ENCODE measurements at places on chromosomes 13 and 19.

DNA sequence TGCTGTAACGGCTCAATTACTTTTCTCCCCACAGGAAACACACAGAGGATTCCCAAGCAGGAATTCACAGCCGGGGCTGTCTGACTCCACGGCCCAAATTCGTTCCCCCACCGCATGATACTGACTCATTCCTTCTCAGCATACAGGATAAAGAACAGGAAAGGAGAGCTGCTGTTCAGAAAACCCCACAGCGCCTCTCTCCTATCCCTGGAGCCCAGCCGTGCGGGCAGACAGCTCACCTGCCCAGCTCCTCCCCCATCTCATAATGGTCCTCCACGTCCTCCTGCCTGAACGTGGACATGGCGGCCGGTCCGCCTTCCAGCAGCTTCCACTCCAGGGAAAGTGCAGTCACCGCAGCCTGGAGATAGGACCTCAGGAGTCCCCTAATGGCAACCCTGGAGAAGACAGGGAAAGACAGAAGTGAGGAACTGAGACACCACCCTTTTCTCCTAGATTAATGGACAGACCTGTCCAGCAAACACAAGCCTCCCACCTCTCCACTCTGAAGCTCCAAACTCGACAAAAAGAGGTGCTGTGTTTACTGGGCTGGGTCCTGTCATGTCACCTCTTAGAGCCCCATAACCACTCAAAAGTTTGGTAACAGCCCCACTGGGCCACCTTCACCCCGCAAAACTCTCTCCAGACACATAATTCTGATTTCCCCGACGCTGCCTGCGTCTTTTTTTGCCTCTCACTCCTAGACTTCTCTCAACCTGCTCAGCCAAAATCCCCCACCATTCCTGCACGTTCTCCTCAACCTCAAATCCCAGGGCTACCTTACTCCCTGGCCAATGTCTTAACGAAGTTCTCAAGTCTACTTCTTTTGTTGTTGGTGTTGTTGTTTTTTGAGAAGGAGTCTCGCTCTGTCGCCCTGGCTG is 1.2 kb downstream of the DAPK3 start:
- no peak for DNase-seq

- DNase-seq, result no peak
Measured at GRCh38 chr13:30721936-30722335, 13.4 kb upstream of the ALOX5AP start.

DNA sequence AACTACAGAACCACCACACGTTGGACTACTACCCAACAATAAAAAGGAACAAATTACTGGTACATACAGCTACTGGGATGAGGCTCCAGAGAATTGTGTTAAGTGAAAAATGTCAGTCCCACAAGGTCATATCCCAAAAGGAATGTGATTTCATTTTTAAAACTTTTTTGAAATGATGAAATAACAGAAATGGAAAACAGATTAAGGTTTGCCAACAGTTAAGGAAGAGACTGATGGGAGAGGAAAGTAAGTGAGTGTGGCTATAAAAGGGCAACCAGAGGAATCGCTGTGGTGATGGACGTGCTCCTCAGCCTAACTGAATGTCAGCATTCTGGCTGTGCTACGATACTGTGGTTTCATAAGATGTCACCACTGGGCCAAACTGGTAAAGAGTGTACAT is 512.8 kb downstream of the UQCRFS1 start:
- no peak for DNase-seq

- no peak for DNase-seq
Measured at GRCh38 chr19:887072-887471, 5.9 kb downstream of the MED16 start.

DNA sequence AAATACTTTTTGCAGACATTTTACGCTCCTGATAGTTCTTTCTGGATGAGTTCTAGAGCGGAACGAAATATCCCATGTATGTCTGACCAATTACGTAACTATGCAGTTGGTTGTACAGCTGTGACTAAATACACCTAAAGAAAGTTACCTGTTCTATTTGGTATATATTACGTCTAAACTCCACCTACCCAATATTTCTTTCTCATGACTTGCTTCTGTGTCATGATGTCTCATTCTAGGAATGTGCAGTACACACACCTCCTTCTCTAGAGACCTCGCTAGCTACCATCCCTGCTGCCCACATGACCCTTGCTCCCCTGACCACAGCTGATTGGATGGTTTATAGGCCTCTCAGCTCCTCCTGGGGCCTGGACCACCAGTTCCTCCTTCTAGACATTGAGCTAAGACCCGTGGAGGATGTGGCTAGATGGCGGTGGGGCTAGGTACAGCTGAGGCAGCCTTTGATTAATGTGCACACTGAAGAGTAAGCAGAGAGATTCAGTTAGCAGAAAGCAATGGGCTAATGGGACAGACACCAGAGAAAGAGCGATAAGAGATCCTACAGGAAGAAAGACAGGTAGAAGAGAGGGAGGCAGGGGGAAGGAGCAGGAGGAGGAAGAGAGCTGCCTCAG is 422.1 kb downstream of the COG6 start:
- no peak for DNase-seq

GRCh38 chr13:106521095-106521799 is 14.2 kb downstream of the EFNB2 start:
- DNase-seq, result no peak

- no peak for DNase-seq
Measured at GRCh38 chr13:112143046-112143752, 76.2 kb downstream of the SOX1 start.

DNA sequence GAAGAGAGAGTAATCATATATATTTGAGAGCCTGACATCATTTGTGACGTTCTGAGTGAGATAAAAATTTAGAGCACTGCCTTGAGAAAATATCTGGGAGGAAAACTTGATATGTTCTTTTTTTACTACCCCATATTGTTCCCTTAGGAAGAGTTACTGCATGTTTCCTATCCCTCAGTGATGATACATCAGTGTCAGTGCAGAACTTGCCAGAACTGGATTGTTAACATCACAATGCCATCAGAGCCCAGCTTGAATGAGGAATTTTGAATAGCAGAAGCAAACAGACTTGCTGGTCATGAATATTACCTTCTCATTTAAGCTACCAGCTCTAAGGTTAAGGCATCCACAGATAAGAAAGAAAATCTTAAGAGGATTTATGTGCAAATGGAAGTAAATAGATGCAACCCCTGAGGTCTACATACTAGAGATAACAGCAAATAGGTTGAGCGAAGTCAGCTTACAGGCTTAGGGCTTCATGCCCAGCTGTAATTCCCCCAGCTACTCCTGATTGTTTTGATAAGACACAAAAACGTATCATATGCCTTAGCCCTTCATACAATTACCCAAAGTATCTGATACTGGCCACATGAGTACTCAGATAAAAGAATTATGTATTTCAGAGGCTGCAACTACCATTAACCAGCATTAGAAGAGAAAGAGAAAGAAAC is 313.7 kb upstream of the ATXN8OS start:
- no peak for DNase-seq

GRCh38 chr13:66657165-66657881 is 572.8 kb downstream of the PCDH9 start:
- DNase-seq, result no peak

DNA sequence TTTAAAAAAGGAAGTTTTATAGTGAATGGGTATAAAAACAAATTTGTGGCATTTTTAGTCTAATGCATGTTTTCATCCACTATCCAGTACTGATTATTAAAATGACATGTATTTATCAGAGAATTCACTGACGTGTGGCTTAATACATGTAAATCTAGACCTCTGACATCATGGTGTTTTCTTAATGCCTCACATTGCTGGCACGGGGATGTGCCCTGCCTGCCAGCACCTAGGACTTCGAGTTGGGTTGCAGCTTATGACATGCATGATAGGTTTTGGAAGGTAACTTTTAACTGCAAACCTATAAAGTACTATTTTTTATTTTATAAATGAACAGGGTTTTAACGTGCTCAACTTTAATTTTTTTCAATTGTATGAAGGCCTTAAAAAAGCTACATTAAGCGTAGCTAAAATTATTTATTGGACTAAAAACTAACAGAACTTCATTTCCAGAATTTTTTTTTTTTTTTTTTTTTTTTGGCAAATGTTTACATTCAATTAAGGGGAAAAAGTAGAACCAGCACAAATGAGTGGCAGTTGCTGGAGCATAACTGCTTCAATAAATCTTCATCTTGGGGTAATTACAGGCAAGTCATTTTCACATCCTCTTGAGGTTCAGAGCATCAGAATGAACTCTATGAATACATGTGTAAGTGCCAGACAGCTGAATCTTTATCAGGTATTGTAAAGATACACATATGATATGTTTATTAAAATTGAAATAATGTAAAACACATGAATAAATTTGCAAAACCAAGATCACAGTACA is 16.3 kb downstream of the METTL21C start:
- no peak for DNase-seq

GRCh38 chr19:46866407-46867136 is 5.8 kb downstream of the ARHGAP35 start:
- no peak for DNase-seq

- DNase-seq, result no peak
Measured at GRCh38 chr19:2055931-2056836, 5.1 kb upstream of the MKNK2 start.

DNA sequence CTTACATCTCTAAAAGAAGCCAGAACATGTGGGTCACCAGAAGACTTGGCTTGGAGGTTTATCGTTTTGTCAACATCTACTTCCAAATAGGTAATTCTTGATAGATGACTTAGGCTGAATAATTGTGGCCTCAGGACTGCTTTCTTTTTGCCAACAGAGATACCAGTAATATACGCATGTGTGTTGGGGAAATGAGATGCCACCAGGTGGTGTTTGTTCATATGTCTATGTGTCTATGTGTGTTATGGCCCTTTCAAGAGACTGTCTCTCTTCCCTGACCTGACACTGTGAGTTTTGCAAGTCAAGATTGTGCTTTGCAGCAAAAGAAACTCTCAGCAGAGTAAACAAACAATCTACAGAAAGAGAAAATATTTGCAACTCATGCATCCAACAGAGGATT is 31.6 kb upstream of the METTL21C start:
- DNase-seq, result no peak

GRCh38 chr13:99196466-99197116 is 4.1 kb upstream of the UBAC2 start:
- no peak for DNase-seq

DNA sequence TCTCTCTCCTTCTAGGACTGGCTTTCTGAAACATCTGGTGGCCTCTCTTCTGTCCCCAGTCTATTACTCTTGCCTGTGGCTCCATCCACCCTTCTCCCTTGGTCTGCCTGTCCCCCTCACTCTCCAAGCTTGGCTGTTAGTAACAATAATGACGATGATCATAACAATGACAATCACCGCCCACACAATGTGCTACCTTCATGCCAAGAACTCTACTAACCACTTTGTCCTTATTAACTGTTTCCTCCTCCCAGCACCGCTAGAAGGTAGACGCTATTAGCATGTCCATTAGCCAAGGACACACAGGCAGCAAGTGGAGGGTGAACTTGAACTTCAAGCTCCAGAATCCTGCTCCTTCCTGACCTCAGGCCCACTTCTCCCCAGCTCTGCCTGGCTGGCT is 2.7 kb downstream of the GYS1 start:
- DNase-seq, result no peak

- DNase-seq, result no peak
Measured at GRCh38 chr19:49887665-49888509, 8.8 kb downstream of the IL4I1 start.

DNA sequence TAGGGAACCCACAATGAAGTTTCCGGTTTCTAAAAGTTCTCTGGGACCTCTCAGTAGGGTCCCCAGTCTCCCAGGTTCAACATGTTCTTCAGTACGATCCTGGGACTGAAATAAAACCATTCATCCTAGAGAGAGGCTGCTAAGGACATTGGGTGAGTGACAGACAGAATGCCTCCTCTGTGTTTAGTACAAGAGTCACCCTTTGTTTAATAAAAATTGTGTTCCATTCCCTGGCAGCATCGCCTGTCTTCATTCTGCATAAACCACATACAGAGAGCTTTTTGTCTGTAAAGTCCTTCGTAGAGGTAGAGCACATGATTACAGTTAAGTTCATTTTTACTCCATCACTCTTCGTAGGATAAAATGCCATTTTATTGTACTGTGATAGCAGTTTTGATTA is 95.3 kb upstream of the GPR12 start:
- no peak for DNase-seq

GRCh38 chr13:24042710-24043440 is 117.6 kb upstream of the SPATA13 start:
- DNase-seq, result no peak

GRCh38 chr19:8141726-8142512 is 7.5 kb downstream of the FBN3 start:
- DNase-seq, result no peak

GRCh38 chr13:100596516-100596915 is 7.9 kb upstream of the GGACT start:
- no peak for DNase-seq

GRCh38 chr13:26616126-26616525 is 58.6 kb downstream of the WASF3 start:
- no peak for DNase-seq

DNA sequence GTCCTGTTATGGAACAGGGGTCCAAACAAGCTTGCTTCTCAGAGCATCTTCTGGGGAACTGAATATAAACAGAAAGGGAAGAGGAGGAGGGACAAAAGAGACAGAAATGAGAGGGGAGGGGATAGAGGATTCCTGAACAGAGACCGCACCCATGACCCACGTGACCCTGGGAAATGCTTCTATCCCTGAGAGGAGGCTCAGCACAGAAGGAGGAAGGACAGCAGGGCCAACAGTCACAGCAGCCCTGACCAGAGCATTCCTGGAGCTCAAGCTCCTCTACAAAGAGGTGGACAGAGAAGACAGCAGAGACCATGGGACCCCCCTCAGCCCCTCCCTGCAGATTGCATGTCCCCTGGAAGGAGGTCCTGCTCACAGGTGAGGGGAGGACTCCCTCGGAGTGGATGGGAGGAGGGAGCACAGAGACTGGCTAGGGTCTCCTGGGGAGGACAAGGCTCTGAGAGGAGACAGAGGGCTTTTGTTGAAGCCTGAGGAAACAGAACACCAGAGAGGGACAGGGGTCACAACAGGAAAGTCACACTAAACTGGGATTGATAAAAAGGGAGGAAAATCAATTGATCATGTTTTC is at the start of gene CEACAM6:
Gene CEACAM6, plus strand, starts transcription at position 203 of the 586 bp plus-strand sequence. Its CDS starts 109 bp downstream, at position 312.
- DNase-seq, result no peak

GRCh38 chr13:114147803-114148520 is 15.5 kb upstream of the RASA3 start:
- no peak for DNase-seq

- no peak for DNase-seq
Measured at GRCh38 chr13:110607675-110608224, 7.6 kb upstream of the NAXD start.

DNA sequence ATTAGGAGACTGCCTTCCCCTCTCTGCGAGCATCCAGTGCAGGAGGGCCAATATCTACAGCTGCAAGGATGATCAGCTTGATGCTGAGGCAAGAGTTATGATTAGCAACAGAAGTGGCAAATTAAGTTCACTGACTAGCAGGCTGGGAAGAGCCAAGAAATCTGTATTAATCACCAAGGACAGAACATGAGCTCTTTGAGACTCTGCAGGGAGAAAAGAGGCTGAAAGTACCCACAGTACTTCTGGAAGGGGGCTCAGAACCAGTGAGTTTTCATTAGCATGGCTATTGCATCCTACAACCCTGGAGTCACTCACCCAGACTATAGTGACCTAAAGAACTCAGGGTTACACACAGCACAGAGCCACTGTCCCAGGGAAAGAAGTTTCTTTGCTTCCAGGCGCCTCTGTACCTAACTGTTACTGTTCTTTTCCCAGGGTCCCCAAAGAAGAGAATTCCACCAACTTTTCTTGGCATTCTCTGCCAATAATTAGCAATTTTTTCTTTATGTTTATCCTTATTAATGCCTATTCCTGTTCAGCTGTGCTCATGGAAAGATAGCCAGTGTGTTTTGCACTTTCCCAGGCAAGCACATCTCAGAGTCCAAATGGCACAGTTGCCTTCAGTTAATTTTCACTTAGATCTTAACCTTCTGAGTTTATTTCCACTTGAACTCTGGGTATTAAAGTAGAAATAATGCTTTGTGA is 25.8 kb upstream of the MEDAG start:
- no peak for DNase-seq
